ENCODE measurements at places on chromosomes 11 and 22.

GRCh38 chr22:39306456-39307361 lies 12.7 kb downstream of the RPL3 start:
- no peak for DNase-seq

GRCh38 chr11:95989076-95989605 lies 65.2 kb upstream of the MTMR2 start:
- no peak for DNase-seq

GRCh38 chr11:33915526-33915925 lies 23.6 kb upstream of the LMO2 start:
- DNase-seq: no peak

DNA sequence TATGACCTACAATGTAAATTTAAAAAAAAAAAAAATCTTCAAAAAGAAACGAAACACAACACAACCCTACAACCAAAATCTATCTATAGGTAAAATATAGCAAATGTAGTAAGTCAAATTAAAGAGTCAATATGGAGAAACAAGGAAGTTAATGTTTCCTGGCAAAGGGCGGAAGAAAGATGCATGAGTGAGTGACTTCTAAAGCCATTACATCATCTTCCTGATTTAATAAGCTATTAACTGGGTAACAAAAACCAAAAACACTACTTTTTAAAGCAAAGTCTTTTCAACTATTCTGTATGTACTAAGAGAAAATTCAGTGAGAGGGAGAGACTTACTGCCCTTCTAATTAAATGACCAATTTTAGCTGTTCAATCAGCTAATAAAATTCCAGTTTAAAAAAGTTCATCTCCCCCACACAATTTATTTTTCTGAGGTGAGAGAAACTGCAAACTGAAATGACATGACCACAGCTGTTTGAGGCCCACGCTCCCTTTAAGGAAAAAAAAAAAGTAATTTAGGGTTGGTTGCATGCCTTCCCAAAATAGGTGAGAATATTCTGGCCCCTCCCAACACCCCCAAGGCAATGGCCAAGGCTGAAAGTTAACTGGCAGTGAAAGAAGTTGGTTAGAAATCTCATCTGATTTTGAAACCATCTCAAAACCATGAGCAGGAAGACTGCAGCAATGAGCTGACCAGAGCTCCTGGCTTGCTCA lies 5.9 kb downstream of the SF1 start:
- no peak for DNase-seq

DNA sequence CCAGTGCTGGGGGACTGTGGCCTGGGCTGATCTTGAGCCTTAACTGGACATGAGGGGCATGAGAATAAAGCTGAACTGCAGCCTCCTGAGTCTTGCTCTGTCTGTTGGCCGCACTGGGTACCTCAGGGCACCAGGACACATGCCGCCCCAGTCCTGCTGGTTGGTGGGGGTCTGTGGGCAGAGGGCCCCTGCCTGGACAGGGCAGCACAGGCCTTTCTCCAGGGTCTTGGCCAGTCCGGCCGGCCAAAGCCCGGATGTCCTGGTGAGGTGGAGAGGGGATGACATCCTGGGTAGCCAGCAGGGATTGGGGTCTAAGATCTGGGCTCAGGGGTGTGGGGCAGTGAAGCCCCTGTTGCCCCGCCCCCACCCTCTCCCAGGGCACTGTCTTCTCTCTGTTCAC lies 1.5 kb upstream of the RPS6KA4 start:
- no peak for DNase-seq
